ENCODE measurements at places on chromosomes 2 and 18.
A peak's percentile ranks its signal among the peaks of the same experiment; 100 is the strongest.

- DNase-seq, result no peak
Observed at GRCh38 chr2:128578406-128579390, 260.0 kb upstream of the HS6ST1 start.

DNA sequence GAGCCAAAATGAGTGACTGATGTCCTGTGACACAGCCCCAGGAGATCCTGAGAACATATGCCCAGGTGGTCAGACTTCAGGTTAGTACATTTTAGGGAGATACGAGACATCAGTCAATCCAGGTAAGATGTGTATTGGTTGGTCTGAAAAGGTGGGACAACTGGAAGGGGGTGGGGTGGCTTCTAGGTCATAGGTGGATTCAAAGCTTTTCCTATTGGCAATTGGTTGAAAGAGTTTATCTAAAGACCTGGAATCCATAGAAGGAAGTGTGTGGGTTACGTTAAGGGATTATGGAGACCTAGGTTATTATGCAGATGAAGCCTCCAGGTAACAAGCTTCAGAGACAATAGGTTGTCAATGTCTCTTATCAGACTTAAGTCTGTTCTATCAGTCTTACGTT lies 136.5 kb downstream of the ZNF532 start:
- no peak for DNase-seq

GRCh38 chr2:9473985-9474360 lies 378 bp upstream of the IAH1 start:
- DNase-seq, result peak; percentile 56

- no peak for DNase-seq
Observed at GRCh38 chr2:58514252-58514651, 273.1 kb upstream of the FANCL start.

GRCh38 chr2:143397884-143398614 lies 268.8 kb downstream of the ARHGAP15 start:
- DNase-seq, result no peak

- no peak for DNase-seq
Observed at GRCh38 chr2:16853088-16853487, 187.5 kb upstream of the CYRIA start.

GRCh38 chr2:147293991-147294824 lies 550.6 kb upstream of the ACVR2A start:
- DNase-seq, result no peak

GRCh38 chr2:45435316-45435715 lies 175.8 kb downstream of the SRBD1 start:
- no peak for DNase-seq
